Uterus (tissue), 4 donors: ENCODE measurements at places on chromosomes 16 and 17.
A peak's percentile ranks its signal among the peaks of the same experiment; 100 is the strongest.

- no peak overlapping the region for H3K4me3 ChIP-seq
- H3K4me1 ChIP-seq, result no peaks in the 10 kb centered on the region
- peak overlapping the region; percentile 31 for H3K27ac ChIP-seq
- no peaks in the 10 kb centered on the region for H3K27me3 ChIP-seq
- no peak for DNase-seq
- H3K36me3 ChIP-seq, result no peaks in the 10 kb centered on the region
Observed at GRCh38 chr16:73228649-73229048, 180.7 kb upstream of the ZFHX3 start.

DNA sequence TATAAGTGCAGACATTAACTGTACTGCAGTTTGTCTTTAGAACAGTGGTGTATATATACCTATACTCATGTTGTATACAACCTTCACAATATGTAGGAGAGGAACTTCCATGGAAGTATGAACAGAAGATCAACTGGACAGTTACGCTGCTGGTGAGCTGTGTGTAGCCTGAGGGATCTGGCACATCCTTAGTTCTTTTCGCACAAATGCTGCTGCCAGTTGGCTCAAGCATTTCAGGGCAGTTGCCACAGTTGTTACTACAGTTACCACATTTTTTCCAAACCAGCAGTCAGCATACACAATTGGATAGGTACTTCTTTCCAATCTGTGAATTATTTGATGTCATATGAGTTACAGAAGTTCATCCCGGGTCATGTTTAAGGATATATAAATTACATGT is 539.6 kb upstream of the HSBP1 start:
- H3K36me3 ChIP-seq, result no peaks in the 10 kb centered on the region
- H3K4me3 ChIP-seq, result no peak overlapping the region

GRCh38 chr17:62966426-62967204 is 580 bp downstream of the TANC2 start:
- peak overlapping the region; percentile 93 for H3K4me3 ChIP-seq
- peak overlapping the region; percentile 84 for H3K27ac ChIP-seq
- H3K4me1 ChIP-seq, result no peaks in the 10 kb centered on the region
- no peaks in the 10 kb centered on the region for H3K27me3 ChIP-seq
- no peaks in the 10 kb centered on the region for H3K36me3 ChIP-seq

DNA sequence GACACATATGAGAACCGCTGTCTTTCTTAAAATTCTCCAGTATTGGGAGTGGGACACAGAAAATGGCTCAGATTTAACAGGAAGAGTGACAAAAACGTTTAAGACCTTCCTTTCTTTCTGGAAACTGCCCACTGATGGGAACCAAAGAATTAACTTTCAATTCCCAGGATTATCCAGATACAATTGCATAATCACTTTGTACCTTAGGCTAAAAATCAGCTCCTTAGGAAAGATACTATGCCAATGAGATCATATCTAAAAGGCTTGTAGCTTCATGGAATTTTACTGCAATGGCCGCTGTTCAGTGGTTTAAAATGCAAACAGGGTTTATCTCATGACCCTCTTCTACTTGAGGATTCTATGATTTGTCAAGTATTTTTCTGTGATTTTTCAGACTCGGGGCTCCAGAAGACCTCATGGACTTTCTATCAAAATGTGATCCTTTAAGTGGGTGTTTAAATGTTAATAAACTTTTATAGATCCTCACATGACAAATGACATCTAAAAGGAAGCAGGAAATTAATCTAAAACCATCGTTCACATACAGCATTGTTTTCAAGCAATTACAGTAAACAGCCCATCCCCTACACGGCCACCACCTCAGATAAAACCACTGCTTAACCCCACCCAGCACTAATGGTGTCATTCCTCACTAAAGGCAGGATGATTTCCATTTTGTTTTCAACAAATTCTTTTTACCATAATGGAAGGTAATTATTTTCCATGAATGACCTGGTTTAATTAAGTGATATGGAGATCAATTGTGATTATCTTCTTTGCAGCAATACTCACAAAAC is 31.6 kb upstream of the ERN1 start:
- H3K4me1 ChIP-seq, result peaks cover 5% of the 10 kb centered on the region
- no peaks in the 10 kb centered on the region for H3K27me3 ChIP-seq
- no peak overlapping the region for H3K4me3 ChIP-seq
- no peak overlapping the region for H3K27ac ChIP-seq
- no peak for DNase-seq

GRCh38 chr17:3025421-3026124 is 37.8 kb downstream of the OR1D5 start:
- H3K36me3 ChIP-seq, result no peaks in the 10 kb centered on the region
- H3K4me1 ChIP-seq, result no peaks in the 10 kb centered on the region
- H3K27me3 ChIP-seq, result no peaks in the 10 kb centered on the region

DNA sequence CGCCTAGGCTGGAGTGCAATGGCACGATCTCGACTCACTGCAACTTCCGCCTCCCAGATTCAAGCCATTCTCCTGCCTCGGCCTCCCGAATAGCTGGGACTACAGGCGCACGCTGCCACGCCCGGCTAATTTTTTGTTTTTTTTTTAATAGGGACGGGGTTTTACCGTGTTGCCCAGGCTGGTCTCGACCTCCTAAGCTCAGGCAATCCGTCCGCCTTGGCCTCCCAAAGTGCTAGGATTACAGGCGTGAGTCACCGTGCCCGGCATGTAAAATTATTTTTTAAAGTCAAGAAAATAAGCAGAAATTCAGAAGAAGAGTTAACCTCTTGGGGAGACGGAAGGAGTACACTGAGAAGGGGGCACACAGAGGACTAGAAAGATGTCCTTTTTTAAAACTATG is 27.5 kb downstream of the CDYL2 start:
- no peaks in the 10 kb centered on the region for H3K4me1 ChIP-seq
- H3K4me3 ChIP-seq, result no peak overlapping the region
- no peak for DNase-seq
- no peak overlapping the region for H3K27ac ChIP-seq
- H3K27me3 ChIP-seq, result no peaks in the 10 kb centered on the region

DNA sequence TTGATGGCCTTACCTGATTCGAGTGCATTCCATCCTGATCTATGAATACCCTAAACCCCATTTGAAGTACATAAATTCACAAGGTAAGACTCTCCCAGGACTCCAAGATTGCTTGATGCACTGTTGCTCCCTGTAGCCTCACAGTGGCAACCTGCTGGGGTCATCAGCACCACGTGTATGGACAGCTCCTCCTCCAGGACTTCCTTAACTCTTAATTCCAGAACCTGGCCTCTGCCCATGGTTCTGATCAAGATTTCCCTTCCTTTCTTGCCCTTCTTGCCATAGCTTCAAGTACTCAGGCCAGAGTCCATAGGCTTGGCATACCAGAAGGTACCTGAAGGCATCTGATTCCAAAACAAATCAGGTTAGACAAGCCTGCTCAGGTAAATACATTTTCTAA is 34.0 kb upstream of the NLK start:
- no peaks in the 10 kb centered on the region for H3K4me1 ChIP-seq
- no peak for DNase-seq
- H3K27ac ChIP-seq, result no peak overlapping the region
- H3K27me3 ChIP-seq, result no peaks in the 10 kb centered on the region
- H3K4me3 ChIP-seq, result no peak overlapping the region
- H3K36me3 ChIP-seq, result no peaks in the 10 kb centered on the region

- no peaks in the 10 kb centered on the region for H3K36me3 ChIP-seq
- H3K4me1 ChIP-seq, result no peaks in the 10 kb centered on the region
- DNase-seq, result no peak
- no peak overlapping the region for H3K27ac ChIP-seq
- no peaks in the 10 kb centered on the region for H3K27me3 ChIP-seq
Observed at GRCh38 chr17:27425991-27426390, 30.3 kb upstream of the KSR1 start.

- H3K27ac ChIP-seq, result peak overlapping the region; percentile 54
- peak; percentile 72 for DNase-seq
- no peaks in the 10 kb centered on the region for H3K36me3 ChIP-seq
- H3K4me1 ChIP-seq, result no peaks in the 10 kb centered on the region
- no peaks in the 10 kb centered on the region for H3K27me3 ChIP-seq
Observed at GRCh38 chr16:67673712-67674580, 7.3 kb downstream of the C16orf86 start.

DNA sequence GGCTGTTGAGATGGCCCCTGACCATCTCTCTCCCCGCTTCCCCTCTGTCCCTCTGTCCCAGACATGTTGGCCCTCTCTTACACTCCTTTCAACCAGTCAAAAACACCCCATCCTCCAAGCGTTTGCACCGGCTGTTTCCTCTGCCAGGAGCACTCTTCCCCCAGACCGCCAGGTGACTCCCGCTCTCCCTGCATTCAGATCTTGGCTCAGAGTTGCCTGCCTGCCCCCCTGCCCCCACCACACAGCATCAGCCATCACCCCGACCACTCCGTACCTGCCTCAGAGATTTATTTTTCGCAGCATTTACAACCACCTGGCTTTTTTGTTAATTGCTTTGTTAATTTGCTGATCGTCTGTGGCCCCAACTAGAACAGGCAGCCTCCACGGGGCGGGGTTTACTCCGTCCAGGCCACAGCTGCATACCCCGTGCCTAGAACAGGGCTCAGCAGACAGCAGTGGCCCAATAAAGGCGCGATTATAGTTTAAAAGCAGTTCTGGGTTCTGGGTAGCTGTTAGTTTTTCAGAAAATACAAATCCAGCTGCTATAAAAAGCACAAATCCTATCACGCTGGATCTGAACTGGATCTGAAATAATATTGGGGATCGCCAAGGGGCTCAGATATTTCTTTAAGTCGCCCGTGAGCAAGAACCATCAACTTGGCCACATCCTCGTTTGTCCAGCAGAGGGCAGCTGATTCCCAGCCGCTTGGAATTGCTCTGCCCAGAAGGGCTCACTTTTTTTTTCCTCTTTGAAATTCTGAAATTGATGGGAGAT is 173.6 kb downstream of the IRF8 start:
- no peak overlapping the region for H3K4me3 ChIP-seq
- peak; percentile 65 for DNase-seq
- H3K27me3 ChIP-seq, result no peaks in the 10 kb centered on the region

GRCh38 chr16:66714654-66715307 is 18.2 kb upstream of the CMTM4 start:
- H3K4me3 ChIP-seq, result no peak overlapping the region
- H3K4me1 ChIP-seq, result no peaks in the 10 kb centered on the region
- no peak overlapping the region for H3K27ac ChIP-seq
- H3K27me3 ChIP-seq, result no peaks in the 10 kb centered on the region
- H3K36me3 ChIP-seq, result no peaks in the 10 kb centered on the region

- H3K4me1 ChIP-seq, result no peaks in the 10 kb centered on the region
- no peaks in the 10 kb centered on the region for H3K27me3 ChIP-seq
- DNase-seq, result no peak
- no peaks in the 10 kb centered on the region for H3K36me3 ChIP-seq
- no peak overlapping the region for H3K4me3 ChIP-seq
- no peak overlapping the region for H3K27ac ChIP-seq
Observed at GRCh38 chr17:45676695-45677094, 107.4 kb upstream of the CRHR1 start.

DNA sequence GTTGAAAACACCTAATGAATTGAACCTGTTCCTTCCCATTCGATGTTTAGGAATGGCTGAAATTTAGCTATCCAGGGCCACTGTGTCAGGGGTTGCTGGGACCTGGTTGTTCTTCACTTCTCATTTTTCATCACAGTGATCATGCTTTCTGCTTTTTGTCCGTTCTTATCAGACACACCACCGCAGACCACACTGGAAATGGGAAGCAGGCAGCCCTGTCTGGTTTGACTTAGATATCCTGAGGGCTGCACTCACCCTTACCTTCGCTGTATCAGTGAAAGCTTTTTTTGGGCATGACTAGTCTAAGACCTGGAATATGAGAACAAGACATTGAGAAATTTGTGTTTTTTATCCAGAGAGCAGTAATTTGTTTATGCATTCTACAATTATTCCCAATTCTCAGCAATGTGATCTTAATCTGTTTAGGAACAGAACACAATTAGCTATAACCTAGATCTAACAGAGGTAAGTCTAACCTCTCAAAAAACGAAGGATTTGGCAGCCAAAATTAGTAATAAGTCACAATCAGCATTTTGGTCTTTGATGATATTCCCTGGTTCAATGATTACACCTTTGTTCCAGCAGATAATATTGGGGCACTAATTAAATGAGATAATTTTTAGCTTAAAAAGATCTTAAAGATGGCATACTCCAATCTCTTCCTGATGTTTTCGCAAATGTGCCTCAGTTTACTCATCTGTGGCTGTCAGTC is 126.0 kb upstream of the GOT2 start:
- no peak overlapping the region for H3K27ac ChIP-seq
- H3K36me3 ChIP-seq, result no peaks in the 10 kb centered on the region
- no peaks in the 10 kb centered on the region for H3K27me3 ChIP-seq
- no peak for DNase-seq
- H3K4me3 ChIP-seq, result no peak overlapping the region
- no peaks in the 10 kb centered on the region for H3K4me1 ChIP-seq

GRCh38 chr17:41754066-41754465 is 19.6 kb upstream of the HAP1 start:
- H3K27ac ChIP-seq, result no peak overlapping the region
- H3K4me1 ChIP-seq, result no peaks in the 10 kb centered on the region
- no peak for DNase-seq
- H3K4me3 ChIP-seq, result no peak overlapping the region

GRCh38 chr17:49209061-49209571 is 1.3 kb downstream of the GNGT2 start:
- H3K27me3 ChIP-seq, result no peaks in the 10 kb centered on the region
- H3K4me1 ChIP-seq, result no peaks in the 10 kb centered on the region
- no peak overlapping the region for H3K4me3 ChIP-seq
- DNase-seq, result no peak
- no peak overlapping the region for H3K27ac ChIP-seq

DNA sequence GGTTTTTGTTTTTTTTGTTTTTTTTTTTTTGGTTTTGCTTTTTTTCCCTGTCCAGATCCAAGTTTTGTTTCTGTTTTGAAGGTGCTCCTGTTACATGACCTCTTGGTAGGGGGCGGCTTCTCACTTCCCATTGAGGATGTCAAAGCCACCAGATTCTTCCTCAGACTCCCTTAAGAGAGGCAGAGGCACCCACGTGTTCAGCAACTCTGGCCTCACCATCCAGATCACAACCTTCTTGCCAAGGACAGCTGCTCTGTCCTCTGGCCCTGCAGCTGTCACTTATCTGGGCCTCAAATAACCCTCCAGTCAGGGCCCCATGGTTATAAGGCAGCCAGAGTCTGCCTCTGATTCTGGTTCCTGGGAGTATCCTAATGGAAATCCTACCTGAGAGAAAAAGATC is 208.5 kb downstream of the STX8 start:
- H3K36me3 ChIP-seq, result no peaks in the 10 kb centered on the region
- H3K4me1 ChIP-seq, result no peaks in the 10 kb centered on the region
- DNase-seq, result no peak
- H3K27me3 ChIP-seq, result no peaks in the 10 kb centered on the region
- no peak overlapping the region for H3K27ac ChIP-seq

DNA sequence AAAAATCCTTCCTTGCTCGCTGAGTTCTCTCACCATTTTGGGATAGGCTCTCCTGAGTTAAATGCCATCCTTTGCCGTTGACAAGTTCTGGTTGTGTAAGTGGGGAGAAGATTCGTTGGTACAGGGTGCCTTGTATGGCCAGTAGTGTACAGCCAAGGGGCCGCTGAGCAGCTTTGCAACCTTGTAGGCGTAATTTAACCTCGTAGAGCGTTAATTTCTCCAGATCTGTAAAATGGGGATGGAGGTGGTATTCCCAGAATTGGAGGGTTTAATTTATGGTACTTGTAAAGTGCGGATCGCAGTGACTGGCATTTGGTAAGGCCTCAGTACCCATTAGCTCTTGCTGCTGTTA is 1.4 kb downstream of the ARSG start:
- no peak overlapping the region for H3K27ac ChIP-seq
- H3K4me1 ChIP-seq, result no peaks in the 10 kb centered on the region
- no peak for DNase-seq
